Renal pelvis (tissue), 12 donors: ENCODE measurements at places on chromosomes 6 and 20. TPM values are rescaled to one million over a fixed set of nuclear protein-coding genes. Genes with fewer than 3 reads are reported as not detected.

Gene LGSN
- polyA plus RNA-seq: 0.66 TPM

Gene PERP
- 15.9 TPM for polyA plus RNA-seq

DNA sequence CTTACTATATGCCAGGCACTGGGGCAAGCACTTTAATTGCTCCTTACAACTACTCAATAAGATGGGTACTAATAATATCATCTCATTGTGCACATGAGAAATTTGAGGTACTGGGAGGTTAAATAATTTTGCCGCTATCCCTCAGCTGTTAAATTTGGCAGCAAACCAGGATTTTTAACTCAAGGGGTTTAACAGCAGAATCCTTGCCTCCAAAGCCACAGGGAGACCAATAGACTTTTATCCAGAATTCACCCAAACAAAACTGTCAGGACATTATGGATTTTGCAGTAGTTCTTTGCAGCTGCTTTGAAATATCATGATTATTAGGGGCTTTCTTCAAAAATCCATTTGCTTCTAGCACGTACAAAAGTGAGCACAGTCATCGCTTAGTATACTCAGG is 136.2 kb downstream of the RPS12 start:
- no peak for DNase-seq

Gene NR2E1
- polyA plus RNA-seq: not detected

DNA sequence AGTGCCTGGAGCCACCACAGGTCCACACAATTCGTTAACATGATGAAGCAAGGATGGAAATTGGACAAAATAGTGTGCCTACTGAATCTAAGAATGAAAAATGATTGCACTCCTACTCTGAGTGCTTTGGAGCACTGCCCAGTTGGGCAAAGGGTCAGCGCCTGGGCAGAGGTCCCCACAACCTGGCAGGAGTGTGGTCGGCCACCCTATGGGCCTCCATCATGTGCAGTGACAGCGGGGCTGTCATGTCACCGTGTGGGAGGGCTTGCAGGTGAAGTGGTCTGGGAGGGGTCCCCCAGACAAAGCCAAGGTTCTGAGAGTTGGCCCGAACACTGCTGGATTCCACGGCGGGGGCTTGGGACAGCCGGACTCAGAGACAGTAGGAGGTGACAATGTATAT is 36.2 kb upstream of the CD93 start:
- no peak for DNase-seq

GRCh38 chr6:83057705-83058321 is 7.8 kb downstream of the UBE3D start:
- no peak for DNase-seq

Gene SMLR1
- polyA plus RNA-seq: 3.6 TPM

DNA sequence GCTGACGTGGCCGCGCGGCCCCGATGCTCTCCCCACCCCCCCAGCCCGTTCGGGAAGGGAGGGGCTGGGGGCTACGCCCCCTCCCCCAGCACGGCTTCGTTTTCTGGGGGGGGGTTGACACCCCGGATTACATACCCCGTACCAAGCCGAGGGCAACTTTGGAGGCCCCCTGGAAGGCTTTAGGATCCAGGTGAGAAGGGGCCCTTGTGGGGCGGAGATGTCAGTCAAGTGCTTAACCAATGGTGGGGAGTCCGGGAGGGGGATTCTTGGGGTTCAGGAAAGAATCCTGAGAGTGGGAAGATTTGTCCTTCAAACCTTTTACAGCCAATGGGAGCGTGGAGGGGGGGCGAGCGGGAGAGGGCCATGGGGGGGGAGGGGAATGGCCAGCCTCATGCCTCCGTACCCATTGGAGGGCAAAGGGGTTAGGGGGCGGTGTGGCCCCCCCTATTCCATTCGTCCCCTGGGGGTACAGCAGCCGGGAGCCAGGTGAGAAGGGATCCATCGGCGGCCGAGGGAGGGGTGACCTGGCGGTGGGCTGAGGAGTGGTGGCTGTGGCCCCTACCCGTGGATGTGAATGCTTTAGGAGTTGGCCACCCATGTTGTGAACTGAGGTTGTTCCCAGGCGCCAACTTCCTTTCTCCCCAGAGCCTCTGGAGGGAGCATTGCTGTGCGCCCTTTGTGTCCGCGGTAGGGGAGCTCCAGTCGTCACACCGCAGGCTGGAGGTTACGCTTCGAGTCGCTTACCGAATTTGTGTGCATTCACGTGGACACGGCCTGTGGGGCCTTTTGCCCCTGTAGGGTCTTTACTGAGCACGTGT is 682 bp downstream of the BRD2 start:
- DNase-seq: peak; percentile 81

- DNase-seq: no peak
Observed at GRCh38 chr6:170143401-170144150, 147.3 kb downstream of the DLL1 start.

Gene CGA
- polyA plus RNA-seq: not detected

DNA sequence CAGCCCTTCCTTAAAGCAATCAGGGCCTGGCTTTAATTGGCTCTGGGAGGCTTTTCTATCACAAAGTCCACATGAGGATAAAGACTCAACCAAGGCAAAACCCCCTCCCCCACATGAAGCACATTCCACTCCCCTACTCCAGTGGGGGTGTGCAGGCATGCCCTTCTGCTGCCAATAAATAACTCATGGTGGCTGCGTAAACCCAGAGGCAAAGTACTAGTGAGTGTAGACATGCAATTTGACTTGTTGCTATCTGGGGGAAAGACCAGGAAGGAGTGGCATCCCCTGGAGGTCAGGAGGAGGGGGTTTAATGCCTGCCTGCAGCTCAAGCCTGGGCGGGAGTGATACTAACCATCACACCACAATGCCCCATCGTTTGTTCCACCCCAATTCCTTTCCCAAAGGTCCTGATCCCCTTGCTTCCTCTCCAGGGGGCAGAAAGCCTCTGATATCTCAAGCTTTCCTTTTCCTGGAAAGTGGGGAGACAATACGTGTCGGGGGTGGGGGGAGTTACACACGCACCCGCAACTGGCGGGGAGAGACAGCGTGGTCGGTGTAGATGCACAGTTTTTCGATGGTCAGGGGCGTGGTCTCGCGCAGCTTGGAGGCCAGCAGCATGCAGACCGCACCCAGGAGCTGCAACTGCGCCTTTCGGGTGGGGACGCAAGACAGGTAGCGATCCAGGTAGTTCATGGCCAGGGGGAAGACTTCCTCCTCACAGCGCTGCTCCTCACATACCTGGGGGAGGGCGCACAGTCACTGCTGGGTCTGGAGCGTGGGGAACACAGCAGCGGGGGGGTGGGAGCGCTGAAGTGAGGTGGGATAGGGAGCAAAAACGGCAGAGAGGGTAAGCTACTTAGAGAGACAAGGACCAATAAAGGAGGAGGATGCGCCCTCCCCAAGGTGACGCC is 1.5 kb downstream of the CCND3 start:
- DNase-seq: no peak

GRCh38 chr20:62368976-62369814 is 2.1 kb upstream of the LAMA5 start:
- DNase-seq: no peak

GRCh38 chr6:100382031-100382430 is 82.7 kb downstream of the SIM1 start:
- DNase-seq: no peak

GRCh38 chr6:158568549-158568948 is 8.7 kb downstream of the TMEM181 start:
- no peak for DNase-seq

DNA sequence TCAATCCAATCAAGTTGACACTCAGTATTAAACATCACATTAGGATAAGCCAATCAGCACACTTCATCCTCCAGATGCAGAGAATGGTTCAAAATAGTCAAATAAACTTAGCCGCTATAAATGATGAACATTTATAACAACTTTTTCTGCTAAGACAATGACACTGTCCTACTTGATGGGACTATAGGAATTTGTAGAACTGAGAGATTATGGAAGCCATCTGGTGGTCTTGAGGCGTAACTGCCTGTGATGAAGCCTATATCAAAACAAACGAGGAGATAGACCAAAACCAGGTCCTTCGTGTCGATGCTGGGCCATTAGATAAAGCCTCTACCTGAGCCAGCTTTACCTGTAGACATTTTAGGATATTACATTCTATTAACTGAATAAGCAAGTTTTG is 631.1 kb downstream of the COL12A1 start:
- no peak for DNase-seq

Gene REM1
- 0.49 TPM for polyA plus RNA-seq

DNA sequence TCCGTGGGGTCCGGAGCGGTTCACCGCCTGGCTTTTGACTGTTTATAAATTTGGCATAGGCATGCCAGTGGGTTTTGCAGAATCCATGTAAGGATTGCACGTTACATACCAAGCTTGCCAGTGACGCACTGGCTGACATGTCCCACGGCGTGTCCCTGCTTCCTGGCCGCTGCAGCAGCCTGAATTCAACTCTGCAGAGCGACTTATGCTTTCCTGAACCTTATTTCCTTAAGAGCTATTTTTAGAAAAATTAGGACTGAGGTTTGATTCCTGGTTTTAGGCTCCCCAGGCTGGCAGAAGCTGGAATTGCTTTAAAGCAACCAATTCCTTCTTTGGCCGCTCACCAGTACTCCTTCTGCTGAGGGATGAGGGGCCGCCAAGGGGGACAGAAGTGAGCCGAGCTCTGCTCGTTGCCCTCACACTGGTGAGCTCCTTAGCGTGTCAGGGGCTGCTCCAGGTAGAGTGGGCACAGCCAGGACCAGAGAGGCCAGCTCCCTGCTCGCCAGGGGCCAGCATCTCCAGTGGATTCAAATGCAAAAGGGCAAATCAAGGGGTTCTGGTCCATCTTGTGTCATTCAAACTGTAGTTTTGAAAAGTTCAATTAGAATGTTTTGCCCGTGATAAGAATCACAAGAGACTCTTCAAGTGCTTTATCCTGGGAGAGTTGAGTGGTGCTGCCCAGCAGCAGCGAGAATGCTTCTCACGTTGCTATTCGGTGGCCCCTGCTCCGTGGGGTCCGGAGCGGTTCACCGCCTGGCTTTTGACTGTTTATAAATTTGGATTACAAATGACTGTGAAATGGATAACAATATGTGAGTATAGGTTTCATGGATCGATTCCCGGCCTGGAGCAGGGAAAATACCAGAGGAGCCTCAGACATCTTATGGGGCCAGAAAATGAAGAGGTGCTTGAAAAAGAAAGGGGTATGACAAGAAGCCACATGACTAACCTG is 17.5 kb upstream of the IRF4 start:
- no peak for DNase-seq

Gene ID1
- polyA plus RNA-seq: 230 TPM
